H4 (cell line): ENCODE measurements at places on chromosomes 2 and 18. TPM values are rescaled to one million over a fixed set of nuclear protein-coding genes. Genes with fewer than 3 reads are reported as not detected.
A peak's percentile ranks its signal among the peaks of the same experiment; 100 is the strongest.

- DNase-seq = no peak
Observed at GRCh38 chr2:78035804-78036203, 513.6 kb upstream of the LRRTM4 start.

- no peak for DNase-seq
Observed at GRCh38 chr18:21598726-21599584, 1.5 kb downstream of the ESCO1 start.

GRCh38 chr2:107364361-107364950, 462.2 kb upstream of the RGPD4 start:
- DNase-seq = no peak

DNA sequence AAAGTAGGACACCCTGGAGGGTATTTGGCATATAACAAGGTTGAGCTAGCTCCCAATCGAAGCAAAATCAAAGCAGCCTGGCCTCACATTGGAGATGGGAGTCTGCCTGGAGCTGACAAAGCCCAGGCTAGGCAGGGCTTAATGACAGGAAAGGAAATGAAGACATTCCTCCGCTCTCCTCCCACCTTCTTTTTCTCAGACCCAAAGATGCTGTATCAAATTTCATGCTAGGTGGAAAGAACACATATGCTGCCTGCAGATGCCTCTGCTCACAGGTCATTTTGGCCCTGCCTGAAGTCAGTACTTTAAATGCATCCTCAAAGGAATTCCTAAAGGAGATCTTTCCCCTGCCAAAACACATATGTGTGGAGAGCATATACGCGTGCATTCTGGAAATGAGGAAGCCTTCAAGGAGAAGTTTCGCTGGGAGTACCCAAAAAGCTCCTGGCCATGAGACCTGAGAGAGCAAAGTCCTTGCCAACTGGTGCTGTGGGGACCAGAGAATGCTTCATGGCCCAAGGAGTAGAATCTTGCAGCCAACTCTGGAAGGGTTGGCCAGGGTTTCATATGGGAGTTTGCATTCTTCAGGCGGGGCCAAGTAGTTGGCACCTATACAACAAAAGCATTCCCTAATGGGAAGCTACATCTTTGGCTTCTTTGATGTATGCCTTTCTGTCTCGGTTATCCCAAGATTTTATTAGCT, 88.0 kb downstream of the AQP4 start:
- DNase-seq = no peak

DNA sequence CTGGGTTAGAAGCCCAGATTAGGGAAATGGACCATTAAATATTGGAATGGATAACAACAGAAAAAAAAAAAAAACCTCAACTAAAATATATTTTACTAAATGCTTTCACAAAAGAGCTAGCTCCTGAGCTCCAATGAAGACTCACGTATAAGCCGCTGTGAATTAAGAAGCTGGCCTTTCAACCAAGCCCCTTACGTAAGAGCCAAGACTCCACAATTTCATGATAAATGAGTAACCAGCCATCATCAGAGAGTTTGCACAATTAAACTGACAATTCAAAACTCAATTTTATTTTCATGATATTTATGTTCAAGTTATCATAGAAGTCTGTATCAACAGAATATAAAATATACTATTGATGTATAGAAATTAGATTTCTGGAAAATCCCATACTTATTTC, 70.7 kb upstream of the HNRNPA3 start:
- no peak for DNase-seq

DNA sequence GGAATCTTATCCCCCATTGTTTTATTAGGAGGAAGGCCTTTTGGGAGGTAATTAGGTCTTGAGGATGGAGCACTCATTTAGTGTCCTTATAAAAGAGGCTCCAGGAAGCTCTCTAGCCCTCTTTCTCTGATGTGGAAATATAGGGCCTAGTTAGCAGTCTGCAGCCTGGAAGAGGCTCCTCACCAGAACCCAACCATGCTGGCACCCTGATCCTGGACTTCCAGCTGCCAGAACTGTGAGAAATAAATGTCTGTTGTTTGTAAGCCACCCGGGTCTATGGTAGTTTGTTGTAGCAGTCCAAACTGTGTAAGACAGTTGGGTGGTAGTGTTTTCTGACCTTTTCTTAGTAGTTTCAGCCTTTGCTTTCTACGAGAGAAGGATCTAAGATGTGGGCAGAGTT, 100.7 kb downstream of the KIAA1328 start:
- no peak for DNase-seq

GRCh38 chr2:189500456-189501160, 59.3 kb downstream of the WDR75 start:
- no peak for DNase-seq

- no peak for DNase-seq
Observed at GRCh38 chr2:52897511-52898044, 870.0 kb upstream of the CHAC2 start.

DNA sequence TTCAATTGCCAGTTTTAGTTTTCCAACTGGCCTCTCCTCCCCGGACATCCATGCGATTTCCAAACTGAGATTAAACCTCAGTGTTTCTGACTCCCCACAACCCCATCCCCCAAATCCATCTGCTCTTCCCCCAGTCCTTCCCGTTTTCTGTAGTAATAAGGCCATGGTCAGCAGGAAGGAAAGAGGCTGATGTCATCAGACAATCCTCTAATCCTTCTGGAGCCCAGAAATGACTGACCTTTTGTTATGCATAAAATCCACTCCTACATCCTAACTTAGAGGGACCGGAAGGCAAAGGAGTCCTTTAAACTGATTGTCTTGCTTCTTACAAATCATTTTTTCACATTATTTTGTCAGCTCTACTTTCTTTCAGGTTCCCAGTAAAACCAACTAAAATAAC, 155.8 kb downstream of the INO80D start:
- DNase-seq = no peak

DNA sequence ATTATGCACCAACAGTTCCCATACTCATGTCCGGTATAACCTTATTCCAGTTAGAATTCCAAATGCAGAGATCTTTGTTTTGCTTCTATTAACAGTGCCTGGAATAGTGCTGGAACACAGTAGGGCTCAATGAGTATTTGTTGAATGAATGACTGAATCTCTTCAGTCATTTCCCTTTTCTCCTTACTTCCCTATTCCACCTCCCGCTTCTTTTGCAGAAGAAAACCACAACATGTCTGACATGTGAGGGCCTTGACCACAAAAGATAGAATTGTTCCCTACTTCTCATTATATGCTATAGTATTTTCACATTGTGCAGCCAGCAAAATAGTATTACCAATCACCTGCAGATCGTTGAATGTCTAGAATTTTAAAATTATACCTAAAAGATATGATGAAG, 19.5 kb upstream of the HNRNPLL start:
- no peak for DNase-seq

GRCh38 chr2:143891879-143892308, 628.0 kb downstream of the ZEB2 start:
- no peak for DNase-seq

DNA sequence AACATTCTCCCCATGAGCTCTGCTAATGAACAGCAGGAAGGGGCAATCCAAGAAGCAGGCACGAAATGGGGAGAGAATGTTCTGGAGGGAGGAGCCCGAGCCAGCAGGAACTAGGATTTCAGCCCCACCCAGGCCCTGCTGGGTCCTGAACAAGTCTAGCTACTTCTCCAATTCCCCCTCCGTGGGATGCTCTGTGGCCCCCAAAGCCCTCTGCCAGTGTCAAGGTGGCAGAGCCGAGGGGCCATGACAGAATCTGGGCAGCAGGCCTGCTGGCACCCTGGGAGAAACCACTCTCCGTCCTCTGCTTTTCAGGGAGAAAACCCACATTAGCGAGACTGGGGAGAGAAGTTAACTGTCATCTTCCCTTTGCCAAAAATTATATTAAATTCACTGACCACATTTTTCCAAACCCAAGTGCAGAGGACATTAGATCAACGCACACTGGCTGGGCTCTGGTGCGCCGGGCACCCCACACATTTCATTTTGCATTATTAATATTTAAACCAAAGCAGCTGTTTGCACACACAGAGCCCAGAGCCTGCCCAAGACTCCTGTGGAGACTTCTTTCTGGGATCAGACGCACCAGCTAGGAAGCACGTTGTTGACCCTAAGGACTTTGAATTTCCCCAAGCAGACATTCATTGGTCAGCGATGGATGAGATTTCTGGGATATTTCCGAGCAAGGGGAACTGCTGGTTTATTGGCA, 80.2 kb upstream of the PKDCC start:
- no peak for DNase-seq

GRCh38 chr2:187349326-187349944, 98.6 kb downstream of the CALCRL start:
- DNase-seq = no peak

DNA sequence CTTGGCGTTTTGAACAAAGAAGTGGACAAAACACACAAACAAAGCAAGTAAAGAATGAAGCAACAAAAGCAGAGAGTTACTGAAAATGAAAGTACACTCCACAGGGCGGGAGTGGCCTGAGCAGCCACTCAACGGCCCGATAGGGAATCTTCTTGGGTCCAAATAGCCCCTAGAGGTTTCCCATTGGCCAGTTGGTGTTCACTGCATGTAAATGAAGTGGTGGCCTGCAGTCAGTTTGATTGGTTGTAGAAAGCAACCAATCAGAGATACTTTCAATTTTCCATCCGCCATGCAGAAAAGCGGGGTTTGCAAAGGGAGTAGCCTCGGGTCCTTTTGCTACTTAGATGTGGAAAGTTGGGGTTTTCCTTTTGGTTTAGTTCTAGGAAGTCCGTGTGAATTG, 31.6 kb downstream of the CYBRD1 start:
- peak; percentile 97 for DNase-seq

- DNase-seq = no peak
Observed at GRCh38 chr2:79702905-79703304, 190.1 kb downstream of the CTNNA2 start.

DNA sequence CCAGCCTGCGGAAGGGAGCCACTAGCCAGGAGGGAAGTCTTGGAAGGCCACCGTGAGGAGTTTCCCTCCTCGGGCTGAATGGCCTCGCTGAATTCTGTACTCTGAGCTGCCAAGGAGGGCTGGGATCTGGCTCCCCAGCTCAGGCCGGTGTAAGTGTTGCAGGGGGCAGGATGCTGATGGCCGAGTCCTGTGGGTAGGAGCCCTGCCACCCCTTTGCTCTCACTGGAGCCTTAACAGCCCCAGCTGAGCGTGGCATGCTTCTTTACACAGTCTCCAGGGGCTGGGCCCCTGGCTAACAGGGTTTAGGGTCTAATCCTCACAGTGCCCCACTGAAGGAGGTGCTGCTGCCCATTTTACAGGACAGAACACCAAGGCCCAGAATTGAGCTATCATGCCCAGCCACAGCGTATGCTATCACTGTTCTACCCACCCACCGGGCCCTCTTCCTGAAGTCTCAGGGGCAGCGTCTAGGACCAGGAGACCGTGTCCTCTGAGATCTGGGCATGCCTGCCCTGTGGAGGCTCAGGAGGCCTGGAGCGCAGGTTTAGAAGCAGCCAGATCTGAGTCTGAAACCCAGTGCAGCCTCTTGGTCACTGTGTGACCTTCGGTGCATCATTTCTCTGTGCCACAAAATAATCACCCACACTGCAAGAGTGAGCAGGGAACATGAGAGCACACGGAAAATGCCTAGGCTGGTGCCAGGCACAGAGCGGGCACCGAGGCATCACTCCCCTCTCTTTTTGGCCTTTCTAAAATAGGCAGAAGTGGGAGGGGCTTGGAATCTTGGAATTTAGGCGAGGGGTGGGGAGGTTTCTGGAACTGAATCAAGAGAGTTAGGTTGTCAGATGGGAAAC, 42.9 kb downstream of the TMEM37 start:
- DNase-seq = no peak

GRCh38 chr2:239278941-239279365, 121.9 kb downstream of the HDAC4 start:
- no peak for DNase-seq

DNA sequence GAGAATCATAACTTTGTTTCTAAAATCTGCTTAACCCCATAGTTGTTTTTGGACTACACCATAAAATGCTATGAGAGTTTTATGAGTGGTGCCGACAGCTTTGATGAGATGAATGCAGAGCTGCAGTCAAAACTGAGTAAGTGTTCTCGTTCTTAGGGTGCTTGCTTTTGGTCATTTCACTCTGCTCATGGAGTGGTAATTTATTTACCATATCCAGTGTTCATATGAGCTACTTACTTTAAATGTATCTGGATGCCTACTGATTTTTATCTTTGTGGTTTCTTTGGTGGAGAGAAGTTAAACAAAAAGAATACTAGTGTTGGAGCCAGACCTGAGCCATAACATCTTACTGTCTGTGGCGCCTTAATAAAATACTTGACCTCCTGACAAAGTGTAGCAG, 16.4 kb downstream of the NDC80 start:
- DNase-seq = peak; percentile 5

DNA sequence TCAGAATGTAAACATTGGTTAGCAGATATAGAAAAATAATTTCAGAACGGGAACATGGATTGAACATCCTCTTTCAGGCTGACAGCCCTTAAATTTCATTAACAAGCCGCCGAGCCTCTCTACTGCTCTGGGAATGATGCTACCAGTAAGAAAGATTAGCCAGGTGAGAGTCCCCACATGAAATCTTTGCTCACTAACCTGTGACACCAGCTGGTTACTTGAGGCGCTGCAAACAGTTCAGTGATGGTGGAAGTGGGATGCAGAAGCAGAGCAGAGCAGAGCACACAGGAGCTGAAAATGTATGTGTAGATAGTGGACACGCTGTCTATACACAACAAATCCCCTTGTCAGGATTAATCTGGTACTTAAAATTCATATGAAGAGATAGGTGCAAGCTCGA, 721.1 kb downstream of the DPP10 start:
- DNase-seq = no peak

FEV gene
- not detected in 2 replicates for total RNA-seq

GALNT5 gene
- total RNA-seq = 0.04 and 0.14 TPM in 2 replicates

LBX2 gene
- 0.97 TPM in 1 of 2 replicates, not detected in the other for total RNA-seq

NYAP2 gene
- total RNA-seq = 0.53 and 0.95 TPM in 2 replicates

CTNNA2 gene
- 0.39 and 0.70 TPM in 2 replicates for total RNA-seq

ERICH2 gene
- total RNA-seq = 0.68 and 1.1 TPM in 2 replicates

SERPINB10 gene
- total RNA-seq = 1.0 TPM in 1 of 2 replicates, not detected in the other

PIEZO2 gene
- total RNA-seq = 8.9 and 13.8 TPM in 2 replicates

KCNG2 gene
- not detected in 2 replicates for total RNA-seq

LRRTM1 gene
- total RNA-seq = not detected in 2 replicates

ARHGAP25 gene
- 0.49 and 0.56 TPM in 2 replicates for total RNA-seq

DUSP19 gene
- 1.7 and 3.3 TPM in 2 replicates for total RNA-seq

TPO gene
- total RNA-seq = not detected in 2 replicates
